Activated T-cell treated with anti-CD3 and anti-CD28 coated beads, Interleukin-2, amount 50 U/mL, for 4 hours (primary cell): ENCODE measurements at places on chromosomes 7 and 10. TPM values are rescaled to one million over a fixed set of nuclear protein-coding genes. Genes with fewer than 3 reads are reported as not detected.

Gene MYH16
- total RNA-seq: not detected

Gene SFRP4
- total RNA-seq: not detected

Gene PRSS1
- total RNA-seq: 9.2 TPM

Gene TSPAN13
- total RNA-seq: 3.5 TPM

Gene INSYN2A
- not detected for total RNA-seq

Gene EN2
- total RNA-seq: not detected

Gene OIT3
- not detected for total RNA-seq

Gene MRLN
- total RNA-seq: not detected
